ENCODE measurements at places on chromosomes 5 and 9. TPM values are rescaled to one million over a fixed set of nuclear protein-coding genes. Genes with fewer than 3 reads are reported as not detected.

- H3K27ac ChIP-seq, result no peak overlapping the region
- H3K27me3 ChIP-seq, result peaks cover 20% of the 10 kb centered on the region
- DNase-seq, result no peak
- no peaks in the 10 kb centered on the region for H3K4me1 ChIP-seq
- H3K36me3 ChIP-seq, result no peaks in the 10 kb centered on the region
These were observed 151.5 kb downstream of the SLC12A2 start for GRCh38 chr5:128234928-128235641.

GRCh38 chr9:133568186-133568585 is 33.7 kb downstream of the ADAMTSL2 start:
- H3K36me3 ChIP-seq, result no peaks in the 10 kb centered on the region
- no peak overlapping the region for H3K27ac ChIP-seq
- H3K27me3 ChIP-seq, result no peaks in the 10 kb centered on the region
- DNase-seq, result no peak
- H3K4me3 ChIP-seq, result no peak overlapping the region

Gene OR1J2
- not detected for total RNA-seq

DNA sequence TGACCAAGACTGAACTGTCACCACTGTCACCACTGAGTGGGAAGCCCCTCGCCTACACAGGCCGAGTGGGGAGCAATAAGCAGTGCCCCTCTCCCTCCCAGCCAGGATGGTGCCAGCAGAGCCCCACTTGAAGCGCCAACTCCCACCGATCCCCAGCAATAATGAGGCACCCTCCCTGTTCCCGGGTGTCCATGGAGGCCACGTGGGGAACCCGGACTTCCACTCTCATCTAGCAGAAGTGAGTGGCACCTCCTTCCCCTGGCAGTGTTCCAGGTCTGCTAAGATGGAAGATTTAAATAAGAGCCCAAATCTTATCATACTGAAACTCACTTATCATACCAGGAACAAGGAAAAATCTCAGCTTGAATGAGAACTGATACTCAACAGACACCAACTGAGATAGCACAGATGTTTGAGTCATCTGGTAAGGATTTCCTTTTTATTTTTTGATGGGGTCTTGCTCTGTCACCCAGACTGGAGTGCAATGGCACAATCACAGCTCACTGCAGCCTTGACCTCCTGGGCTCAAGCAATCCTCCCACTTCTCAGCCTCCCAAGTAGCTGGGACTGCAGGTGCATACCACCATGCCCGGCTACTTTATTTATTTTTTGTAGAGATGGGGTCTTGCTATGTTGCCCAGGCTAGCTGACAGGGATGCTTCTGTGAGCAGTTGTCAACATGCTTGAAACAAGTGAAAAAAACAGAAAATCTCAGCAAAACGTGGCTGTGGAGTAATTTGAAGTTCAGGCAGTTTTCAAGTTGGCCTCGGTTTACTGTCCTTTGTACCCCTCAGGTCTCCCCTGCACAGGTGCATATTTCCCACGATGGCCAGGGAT is 29.6 kb upstream of the ASS1 start:
- peaks cover 3% of the 10 kb centered on the region for H3K27me3 ChIP-seq
- H3K4me1 ChIP-seq, result no peaks in the 10 kb centered on the region
- no peak for DNase-seq
- no peak overlapping the region for H3K4me3 ChIP-seq
- H3K27ac ChIP-seq, result no peak overlapping the region

GRCh38 chr5:167594750-167595149 is 696.7 kb upstream of the WWC1 start:
- no peak for DNase-seq
- H3K27ac ChIP-seq, result no peak overlapping the region

- H3K27ac ChIP-seq, result no peak within 1 kb of the TSS
- H3K36me3 ChIP-seq, result no peaks in the 10 kb centered on the region
- DNase-seq, result peak; percentile 61
- peak within 1 kb of the TSS; percentile 30 for H3K4me3 ChIP-seq
These were observed at the start of gene SLC6A3 for GRCh38 chr5:1445313-1445688. SLC6A3 (minus strand) TSS chr5:1445440; CDS start chr5:1443197, 2,243 bp downstream.

DNA sequence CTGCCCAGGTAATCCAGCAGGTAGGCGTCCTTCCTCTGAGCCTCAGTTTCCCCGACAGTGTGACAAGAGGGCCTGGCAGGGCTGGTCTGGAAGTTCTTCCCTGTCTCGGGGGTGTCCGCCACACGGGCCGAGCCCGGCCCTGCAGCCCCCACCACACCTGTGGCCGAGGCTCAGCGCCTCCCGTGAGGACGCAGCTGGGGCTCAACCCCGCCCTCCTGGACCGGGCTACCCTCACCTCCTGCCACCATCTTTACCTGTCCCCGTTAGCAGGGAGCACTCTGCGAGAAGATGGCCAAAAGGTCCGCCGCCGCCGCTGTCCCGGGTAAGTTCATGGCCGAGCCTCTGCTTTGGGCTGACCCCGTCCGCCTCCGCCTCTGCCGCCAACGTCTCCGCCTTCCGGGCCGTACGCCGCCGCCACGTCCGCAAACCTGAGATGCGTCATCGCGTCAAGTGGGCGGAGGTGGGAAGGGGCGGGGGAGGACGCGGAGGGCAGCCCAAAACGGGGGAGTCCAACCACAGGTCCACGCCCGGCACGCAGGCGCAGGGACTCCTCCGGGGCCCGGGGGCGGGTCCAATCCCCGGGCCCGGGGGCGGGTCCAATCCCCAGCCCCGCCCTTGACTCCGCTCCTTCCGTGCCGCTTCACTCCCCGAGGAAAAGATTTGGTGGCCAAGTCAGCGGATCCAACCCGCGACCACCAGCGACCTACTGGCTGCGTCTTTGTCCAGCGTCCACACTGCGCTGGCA is at the start of gene LYSMD3:
Gene LYSMD3 (minus strand): TSS at position 391 of the 745 bp plus-strand sequence. CDS start 4,295 bp downstream, outside the sequence.
- peaks cover 7% of the 10 kb centered on the region for H3K27me3 ChIP-seq
- peaks cover 27% of the 10 kb centered on the region for H3K4me1 ChIP-seq
- H3K4me3 ChIP-seq, result peak within 1 kb of the TSS; percentile 85
- peak; percentile 97 for DNase-seq

Measured in activated CD4-positive, alpha-beta T cell treated with anti-CD3 and anti-CD28 coated beads for 36 hours (primary cell).